ENCODE measurements at places on chromosomes 16 and 17.

DNA sequence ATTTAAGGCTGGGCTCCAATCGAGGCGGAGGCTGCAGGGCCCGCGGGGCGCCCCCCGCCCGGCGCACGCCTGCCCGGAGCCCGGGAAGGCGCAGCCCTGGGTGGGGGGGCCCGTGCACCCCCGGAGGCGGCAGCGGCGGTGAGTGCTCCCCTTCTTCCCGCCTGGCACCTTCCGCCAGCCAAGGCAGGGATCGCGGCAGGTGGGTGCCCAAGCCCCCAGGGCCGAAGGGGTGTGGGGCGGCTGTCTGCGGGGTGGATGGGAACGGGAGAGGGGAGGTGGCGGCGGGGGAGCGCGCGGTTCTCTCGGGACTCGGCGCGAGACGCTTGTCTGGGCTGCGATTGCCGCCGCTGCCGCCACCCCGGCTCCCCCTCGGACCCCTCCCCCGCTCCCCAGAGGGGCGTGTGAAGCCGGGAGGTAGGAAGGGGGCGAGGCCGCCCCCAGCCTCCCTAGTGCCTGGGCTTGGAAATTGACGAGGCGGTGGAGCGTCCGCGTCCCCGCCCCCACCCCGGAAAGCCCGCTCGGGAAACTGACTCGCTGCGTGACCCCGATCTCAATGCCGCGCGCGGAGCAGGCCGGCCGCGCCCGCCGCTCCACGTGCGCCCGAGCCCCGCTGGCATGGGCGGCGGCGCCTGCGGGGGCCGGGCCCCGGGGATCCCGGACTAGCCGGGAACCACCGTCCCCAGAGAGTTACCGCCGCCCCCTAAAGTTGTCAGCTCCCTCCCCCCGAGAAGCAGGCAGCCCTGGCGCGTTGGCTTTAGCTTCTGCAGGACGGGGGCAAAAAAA is 231.5 kb downstream of the MRTFB start:
- DNase-seq, result no peak

- DNase-seq, result no peak
These were observed 17.6 kb downstream of the GTF3C1 start for GRCh38 chr16:27531826-27532800.

DNA sequence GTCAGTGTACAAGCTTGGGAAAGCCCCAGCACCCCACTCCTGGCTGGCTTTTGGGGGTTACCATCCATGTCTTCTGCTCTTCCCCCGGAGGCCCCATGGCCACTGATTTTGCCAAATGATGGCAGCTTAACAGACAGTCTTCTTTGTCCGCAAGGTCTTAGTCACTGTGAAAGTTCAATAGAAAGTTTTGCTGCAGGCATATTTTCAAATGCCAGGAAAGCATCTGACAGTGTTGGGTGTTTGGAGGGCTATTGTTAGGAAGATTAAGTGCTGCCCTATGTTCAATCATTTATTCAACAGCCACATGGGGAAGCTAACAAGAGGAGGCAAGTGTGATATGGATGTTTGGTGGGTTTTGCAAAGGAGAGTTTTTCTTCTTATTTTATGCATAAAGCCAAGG is 122.4 kb downstream of the TOX3 start:
- no peak for DNase-seq

- no peak for DNase-seq
These were observed 27.2 kb upstream of the KCNJ16 start for GRCh38 chr17:70047619-70048419.

Data from stimulated activated CD4-positive, alpha-beta T cell treated with anti-CD3 and anti-CD28 coated beads, Interleukin-2, amount 100 ng/mL, for 4 hours (primary cell).